ENCODE measurements at places on chromosomes 7 and 10.
A peak's percentile ranks its signal among the peaks of the same experiment; 100 is the strongest.

GRCh38 chr10:31739711-31740110 lies 188.9 kb downstream of the ARHGAP12 start:
- DNase-seq = no peak

DNA sequence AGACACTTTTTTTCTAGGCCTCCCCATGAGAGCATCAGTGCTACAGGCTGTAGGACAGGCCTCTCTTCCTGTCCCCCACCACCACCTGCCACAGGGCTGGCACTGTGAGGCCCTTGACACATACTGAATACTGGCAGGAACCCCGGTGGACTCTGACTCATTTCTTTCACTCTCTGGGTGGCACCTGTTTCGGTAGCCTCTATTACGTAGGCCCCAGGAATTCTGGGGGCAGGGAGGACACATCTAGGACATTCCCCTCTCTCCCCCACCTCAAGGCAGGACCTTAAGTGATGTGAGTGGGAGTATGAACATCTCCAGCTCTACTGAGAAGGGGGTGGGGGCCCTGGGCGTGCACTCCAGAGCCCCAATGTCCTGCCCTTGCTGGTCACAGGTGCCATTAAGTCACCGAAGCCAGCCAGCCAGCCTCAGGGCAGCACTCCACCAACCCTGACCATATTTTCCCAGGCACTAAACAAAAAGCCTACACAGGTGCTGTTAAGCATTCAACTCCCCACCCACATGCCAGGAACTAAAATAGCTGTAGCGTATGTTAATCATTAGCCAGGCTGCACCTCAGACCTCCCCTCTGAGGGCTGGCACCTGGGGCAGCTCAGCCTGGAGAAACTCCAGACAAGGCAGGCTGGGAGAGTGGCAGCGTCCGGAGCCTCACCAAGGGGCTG lies 8.9 kb downstream of the ANXA11 start:
- DNase-seq = peak; percentile 41

- no peak for DNase-seq
Observed at GRCh38 chr7:140287988-140288387, 110.3 kb downstream of the SLC37A3 start.

DNA sequence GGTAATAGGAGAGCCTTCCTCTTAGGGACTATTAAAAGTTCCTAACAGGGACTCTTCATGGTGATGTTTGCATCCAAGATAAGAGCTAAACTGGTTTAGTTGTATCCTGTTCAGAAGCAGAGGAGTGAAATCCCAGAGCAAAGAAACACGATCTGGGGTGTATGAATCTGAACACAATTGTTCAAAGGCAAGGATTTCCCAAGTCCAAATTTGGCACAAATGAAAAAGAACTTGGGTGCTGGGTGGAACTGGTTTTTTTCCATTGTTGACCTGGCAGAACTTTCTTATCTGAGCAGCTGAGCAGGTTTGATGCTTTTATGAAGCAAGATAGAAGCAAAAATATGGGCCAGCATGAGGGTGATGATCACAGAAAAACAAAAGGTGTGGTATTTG lies 6.0 kb downstream of the AGFG2 start:
- no peak for DNase-seq

DNA sequence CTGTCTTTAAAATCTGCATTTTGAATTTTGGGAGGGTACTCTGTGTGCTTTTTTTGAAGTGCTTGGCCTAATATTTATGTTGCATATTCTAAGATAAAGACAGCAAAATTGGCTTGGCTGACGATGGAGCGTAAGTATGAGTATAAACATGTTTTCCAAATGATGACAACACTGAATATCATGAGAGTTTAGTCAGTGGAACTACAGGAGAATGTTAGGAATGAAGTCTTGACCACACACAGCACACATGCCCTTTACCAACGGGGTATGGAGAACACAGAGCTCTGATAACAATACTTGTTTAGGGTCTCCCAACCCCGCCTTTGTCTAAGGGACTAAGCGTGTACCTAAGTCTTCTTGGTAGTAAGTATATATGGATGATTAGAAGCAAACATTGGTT lies 253.9 kb upstream of the FZD8 start:
- DNase-seq = no peak

DNA sequence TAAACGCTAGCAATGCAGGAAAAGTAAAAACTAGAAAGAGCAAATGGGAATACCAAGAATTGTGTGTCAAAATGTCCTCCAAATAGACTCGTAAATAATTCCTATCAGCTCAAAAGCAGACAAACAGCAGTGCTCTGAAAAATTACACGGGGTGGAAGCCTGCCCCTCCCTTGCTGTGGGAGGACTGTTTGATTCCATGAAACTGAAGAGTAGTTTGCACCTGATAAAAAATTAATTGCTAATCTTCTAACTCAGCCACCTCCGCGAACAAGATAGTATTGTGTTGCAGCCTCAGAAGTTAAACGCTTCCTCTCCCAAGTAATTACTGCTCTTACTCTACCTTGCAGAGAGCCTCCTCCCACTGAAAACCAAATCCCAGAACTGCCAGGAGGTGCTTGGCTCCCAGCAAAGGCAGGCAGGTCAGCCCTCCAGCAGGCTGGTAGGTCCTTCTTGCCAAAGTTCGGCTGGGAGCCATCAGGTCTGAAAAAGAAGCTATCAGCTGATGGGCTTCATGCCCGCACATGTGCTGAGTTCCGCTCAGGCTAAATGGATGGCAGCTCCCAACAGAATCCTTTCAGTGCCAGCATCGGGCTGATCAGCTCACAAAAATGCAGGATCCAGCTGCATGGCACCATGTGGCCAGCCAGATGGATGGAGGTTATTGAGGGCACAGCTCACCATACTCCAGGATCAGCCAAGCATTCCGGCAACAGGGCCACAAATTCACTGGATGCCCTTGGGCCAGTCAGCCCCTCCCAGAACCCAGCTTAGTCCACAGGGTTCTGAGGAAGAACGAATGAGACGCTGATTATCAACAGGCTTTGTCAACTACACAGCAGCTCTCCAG lies 37.1 kb downstream of the MAD1L1 start:
- no peak for DNase-seq

DNA sequence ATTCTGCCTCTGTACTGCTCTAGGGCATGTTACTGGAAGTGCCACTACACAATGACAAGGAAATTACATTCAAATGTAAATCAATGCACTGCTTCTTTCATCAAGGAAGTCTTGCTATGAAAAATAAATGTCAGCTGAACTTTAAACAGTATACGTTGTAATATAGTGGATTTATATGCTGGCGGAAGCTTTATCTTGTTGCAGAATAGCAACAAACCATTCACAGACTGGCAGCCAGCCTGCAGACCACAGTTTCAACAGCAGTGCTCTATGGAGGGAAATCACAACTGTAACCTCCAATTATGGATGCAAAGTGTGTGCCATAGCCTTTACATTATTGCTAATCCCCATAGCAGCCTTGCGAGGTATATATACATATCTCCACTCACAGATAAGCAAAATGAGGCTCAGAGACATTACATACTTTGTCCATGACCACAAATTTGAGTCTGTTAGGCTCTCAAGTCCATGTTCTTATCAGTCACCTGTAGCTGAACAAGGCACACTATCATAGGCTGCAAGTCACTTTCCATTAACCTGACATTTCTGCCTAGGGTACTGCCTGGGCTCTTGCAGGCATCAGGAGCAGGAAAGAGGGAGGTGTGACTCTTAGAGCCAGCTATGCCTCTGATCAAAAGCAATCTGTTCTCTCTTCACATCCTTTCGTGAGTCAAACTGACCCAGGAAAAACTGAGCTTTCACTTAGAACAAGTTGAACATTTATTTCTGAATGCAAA lies 22.6 kb downstream of the COL28A1 start:
- DNase-seq = no peak

- no peak for DNase-seq
Observed at GRCh38 chr7:101690061-101690460, 61.0 kb upstream of the MYL10 start.

DNA sequence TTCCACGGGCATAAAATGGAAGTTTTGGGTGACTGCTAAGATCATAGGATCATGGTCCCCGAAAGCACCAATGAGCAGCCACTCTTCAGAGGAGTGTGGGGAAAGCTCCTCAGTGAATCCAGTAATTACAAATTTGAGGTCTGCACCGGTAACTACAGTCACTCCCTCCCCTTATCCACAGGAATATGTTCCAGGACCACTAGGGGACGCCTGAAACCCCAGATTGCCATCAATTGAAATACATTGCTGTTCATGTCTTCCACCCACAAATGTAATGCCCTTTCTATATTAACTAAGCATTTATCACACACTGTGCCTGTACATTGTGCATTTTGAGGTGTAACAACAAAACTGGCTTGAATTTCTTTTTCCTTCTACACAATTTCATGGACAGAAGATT lies 447.9 kb upstream of the PFKP start:
- no peak for DNase-seq

- DNase-seq = no peak
Observed at GRCh38 chr10:6593241-6593671, 13.2 kb upstream of the PRKCQ start.

DNA sequence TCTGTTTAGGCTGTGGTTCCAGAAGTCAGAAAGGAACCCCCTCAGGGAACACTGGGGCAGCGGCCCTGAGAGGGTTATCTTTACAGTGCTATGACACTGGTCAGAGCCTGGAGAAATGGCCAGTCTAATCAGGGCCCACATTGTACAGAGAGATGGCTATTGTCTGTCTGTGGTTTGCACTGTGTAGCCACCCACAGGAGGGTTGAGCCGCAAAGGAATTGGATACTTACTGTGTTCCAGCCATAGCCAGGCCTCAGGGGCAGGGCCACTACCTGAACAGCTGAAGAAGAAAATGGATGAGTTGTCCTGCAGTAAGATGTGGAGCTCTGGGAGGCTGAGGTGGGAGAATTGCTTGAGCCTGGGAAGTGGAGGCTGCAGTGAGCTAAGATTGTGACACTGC lies 47.5 kb upstream of the PODXL start:
- no peak for DNase-seq

DNA sequence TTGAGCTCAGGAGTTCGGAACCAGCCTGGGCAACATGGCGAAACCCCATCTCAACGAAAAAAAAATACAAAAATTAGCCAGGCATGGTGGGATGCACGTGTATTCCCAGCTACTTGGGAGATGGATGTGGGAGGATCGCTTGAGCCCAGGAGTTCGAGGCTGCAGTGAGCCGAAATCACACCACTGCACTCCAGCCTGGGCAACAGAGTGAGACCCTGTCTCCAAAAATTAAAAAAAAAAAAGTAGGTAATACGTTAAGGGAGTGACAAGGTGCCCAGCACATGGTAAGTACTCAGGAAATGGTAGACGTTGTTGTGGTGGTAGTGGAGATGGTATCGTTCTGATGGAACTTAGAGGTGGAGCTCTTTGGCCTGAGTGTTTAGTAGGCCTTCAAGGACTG lies 41.0 kb upstream of the XPNPEP1 start:
- no peak for DNase-seq

- no peak for DNase-seq
Observed at GRCh38 chr10:44368637-44369036, 16.3 kb downstream of the CXCL12 start.

DNA sequence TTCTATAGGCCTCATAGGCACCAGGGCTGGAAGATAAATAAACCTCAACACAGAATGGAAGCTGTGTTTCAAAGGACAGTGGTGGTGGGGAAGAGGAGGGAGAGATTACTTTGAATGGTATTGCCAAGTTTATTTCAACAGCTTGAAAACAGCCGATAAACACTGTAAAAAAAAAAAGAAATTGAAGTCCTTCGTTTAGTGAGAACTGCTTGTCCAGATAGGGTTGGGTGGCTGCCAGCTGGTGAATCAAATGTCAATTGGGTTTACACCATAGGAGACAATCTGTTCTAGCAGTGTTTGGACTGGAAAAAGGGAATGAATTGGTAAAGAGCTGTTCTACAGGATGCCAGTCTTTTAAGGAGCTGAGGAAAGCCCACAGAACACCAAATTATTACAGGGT lies 254.8 kb downstream of the PHF14 start:
- no peak for DNase-seq

DNA sequence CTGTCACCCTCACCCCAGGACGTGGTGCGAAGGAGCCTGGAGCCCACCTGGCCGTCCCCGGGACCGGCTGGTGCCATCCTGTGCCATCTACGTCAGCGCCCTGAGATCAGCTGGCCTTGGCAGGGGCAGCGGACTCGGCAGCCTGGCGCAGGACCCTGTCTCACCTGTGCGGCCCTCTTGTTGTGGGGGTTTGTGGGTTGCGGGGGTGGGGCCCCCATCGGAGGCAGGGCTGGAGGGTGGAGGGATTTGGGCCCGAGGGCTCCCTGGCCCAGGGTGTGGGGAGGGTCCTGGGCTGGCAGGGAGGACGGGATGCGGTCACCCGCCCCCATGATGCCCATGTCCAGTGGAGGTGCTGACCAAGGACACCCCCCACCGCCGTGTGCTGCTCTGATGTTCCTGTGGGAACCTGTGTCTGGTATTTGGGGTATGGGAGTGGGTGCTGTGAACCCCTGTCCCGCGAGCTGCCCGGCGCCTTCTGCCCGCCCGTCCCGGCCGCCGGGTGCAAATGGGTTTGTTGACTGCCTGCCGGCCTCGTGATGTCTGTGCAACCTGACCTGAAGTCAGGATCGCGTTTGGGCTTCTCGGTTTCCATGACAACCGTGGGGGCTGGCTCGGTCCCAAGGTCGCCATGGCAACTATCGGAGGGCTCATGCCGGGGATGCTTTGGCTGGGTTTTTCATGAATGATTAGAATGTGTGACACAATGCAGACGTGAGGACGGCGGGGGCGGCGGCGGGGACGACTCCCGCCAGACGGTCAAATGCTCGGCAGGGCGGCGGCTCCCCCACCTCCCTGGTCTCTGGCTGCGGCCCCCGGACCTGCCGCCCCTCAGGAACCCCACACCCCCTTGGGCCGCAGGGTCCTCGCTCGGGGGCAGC lies 7.3 kb downstream of the MAFK start:
- no peak for DNase-seq

- DNase-seq = peak; percentile 42
Observed at GRCh38 chr10:11403116-11403515, 208.3 kb downstream of the USP6NL start.

- no peak for DNase-seq
Observed at GRCh38 chr7:28686418-28686800, 271.7 kb downstream of the TRIL start.
